Stimulated activated CD4-positive, alpha-beta T cell treated with anti-CD3 and anti-CD28 coated beads, Interleukin-2, amount 100 ng/mL, for 48 hours (primary cell): ENCODE measurements at places on chromosomes 1 and 21.

- no peak for DNase-seq
Observed at GRCh38 chr1:61956016-61956645, 213.9 kb downstream of the PATJ start.

GRCh38 chr1:8457760-8458381 lies 140.0 kb downstream of the SLC45A1 start:
- no peak for DNase-seq

DNA sequence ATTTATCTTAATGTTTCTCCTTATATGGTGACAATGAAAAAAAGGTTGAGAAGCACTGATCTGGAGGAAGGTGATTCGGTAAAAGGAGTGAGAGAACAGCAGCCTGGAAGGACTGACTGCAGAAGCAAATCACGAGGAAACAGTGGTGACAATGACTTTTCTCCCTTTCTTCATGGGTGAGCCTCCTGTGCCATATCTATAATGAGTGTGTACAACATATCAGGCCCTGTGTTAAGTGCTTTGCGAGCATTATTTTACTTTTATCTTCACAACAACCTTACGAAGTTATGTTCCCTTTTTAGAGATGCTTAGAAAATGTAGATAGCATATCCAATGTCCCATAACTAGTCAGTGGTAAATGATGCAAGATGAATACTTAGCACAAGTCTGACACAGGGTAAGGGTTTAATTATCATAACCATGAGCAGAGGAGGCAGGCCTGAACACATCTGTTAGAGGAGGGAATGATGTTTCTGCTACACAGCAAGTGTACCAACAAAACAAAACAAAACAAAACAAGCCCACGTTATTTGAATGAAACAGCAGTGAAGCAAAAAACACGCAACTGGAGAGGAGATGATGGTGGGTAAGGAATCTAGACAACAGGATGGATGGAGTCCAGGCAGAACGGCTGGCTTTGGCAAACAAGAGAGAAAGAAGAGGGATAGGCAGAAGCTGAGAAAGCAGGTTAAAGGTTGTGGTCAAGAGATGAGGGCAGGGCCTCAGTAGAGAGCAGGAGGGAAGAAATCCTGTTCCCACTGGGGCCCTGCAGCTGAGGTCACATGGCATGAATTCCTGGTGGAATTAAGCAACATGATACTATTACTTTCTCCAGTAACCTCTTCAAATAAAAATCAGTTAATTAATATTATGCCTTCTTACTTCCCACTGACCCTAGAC lies 29.6 kb downstream of the GNG12 start:
- no peak for DNase-seq

DNA sequence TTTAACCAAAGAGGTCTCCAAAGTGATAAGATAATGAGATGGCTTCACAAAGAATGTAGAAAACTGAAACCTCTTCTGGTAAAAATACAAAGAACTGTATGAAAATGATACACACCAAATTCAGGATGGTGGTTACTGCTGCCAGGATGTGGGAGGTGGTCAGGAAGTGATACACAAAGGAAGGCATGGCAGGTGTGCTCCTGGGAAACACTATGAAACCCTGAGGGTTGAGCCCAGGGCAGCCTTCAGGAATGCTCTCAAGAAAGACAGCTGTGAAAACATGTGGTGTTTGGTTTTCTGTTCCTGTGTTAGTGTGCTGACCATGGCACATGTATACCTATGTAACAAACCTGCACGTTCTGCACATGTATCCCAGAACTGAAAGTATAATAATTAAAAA lies 109.3 kb downstream of the NTNG1 start:
- no peak for DNase-seq

DNA sequence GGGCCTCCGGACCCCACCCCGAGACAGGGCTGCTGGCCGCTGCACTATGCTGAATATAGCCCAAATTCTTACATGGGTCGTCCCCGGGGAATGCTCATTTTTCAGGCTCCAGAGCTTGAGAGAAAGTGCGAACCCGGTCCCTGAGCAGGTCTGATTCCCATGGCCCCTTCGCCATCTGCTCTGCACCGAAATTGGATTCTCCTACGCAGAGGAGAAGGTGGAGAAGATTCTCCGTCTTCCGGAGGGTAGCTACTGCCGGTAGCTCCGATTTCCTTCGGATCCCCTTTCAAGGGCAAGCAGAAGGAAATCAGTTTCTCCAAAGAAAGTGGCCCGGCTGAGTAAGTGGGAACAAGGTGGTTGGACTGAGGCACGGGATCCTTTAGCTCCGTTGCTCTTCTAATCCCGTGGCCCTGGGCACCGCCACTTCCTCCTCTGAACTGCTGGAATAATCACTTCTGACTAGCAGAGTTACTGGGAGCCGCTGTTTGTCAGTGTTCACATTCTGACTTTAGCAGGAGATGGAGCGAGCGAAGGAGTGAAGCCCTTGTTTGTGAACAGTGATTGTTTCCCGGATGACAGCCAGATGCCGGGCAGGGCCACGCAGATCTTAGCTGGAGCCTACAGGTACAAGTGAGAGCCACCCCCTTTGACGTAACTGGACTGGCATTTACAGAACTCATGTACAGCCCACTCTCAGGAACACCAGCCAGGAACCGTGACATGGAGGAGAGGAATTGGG lies 1.1 kb upstream of the ZNF496 start:
- DNase-seq = no peak

GRCh38 chr1:14726606-14727005 lies 128.1 kb downstream of the KAZN start:
- DNase-seq = no peak

GRCh38 chr1:241136389-241136788 lies 220.6 kb downstream of the RGS7 start:
- no peak for DNase-seq

- DNase-seq = no peak
Observed at GRCh38 chr1:234484218-234484617, 5.2 kb upstream of the TARBP1 start.

- no peak for DNase-seq
Observed at GRCh38 chr1:230158415-230159291, 91.6 kb downstream of the GALNT2 start.

GRCh38 chr1:2275796-2276536 lies 47.8 kb downstream of the SKI start:
- no peak for DNase-seq

- DNase-seq = no peak
Observed at GRCh38 chr1:201307231-201307630, 23.9 kb downstream of the PKP1 start.

DNA sequence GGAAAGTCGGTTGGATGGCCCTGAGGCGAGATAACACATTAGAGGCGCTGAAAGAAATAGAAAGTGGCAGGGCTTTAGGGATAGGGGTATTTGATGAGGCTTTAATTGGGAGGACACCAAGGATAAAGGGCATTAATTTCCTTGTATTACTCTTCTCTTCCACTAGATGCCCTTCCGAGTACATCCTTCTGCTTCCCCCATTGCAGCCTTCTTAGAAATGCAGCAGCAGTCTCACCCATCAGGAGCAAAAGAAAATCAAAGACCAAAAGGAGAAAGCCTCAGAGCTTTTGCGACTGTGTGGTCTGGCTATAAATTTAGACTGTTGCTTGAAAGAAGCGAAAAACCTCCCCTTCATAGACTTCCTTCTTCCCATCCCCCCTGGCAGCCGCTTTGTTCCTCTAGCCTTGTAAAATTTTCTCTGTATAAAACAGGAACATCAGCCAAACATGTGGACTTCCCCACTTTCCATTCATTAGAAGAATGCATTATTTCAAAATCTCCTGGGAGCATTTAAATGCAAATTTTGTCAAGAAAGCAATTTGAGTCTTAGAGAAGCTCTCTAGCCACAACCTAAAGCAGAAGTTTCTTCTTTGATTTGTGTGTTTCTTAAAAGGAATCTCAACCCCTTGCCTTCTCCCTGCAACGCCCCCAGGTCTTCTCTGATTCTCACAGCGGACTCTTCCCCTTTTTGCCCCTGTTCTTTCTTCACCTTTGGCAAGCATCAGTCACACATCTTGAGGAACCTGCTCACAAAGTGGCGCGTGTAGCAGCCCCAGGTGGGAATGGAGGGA lies 76.6 kb downstream of the NDUFS5 start:
- no peak for DNase-seq

GRCh38 chr21:31117128-31117916 lies 79.0 kb upstream of the KRTAP19-8 start:
- no peak for DNase-seq

- DNase-seq = no peak
Observed at GRCh38 chr1:153447498-153448170, 12.8 kb downstream of the S100A7 start.

DNA sequence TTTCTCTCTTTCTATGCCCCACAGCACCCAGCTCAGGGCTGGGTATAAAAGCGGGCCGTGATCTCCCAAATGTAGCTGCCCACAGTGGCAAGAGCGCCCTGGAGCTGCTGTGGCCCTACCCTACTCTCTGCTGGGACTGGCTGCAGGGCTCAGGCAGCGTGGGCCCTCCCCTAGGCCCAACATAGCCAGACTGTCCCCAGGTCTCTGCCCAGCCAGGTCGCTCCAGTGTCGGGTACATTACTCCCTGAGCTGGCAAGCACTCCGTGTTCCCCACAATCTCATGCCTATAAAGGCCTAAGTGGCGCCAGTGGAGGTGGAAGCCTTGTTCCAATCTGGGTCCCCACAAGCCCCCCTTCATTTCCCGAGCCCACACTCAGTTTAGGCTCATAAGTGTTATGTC lies 66.2 kb downstream of the GLIS1 start:
- no peak for DNase-seq
